ENCODE measurements at places on chromosomes 16 and 17.

GRCh38 chr17:27415120-27415795 lies 41.0 kb upstream of the KSR1 start:
- no peak for DNase-seq

GRCh38 chr17:59361386-59361785 lies 29.9 kb downstream of the YPEL2 start:
- no peak for DNase-seq

- no peak for DNase-seq
These were observed 25.6 kb downstream of the CREBBP start for GRCh38 chr16:3854750-3855541.

- no peak for DNase-seq
These were observed 24.8 kb upstream of the NDRG4 start for GRCh38 chr16:58475091-58475619.

GRCh38 chr17:71494062-71494855 lies 626.6 kb upstream of the SOX9 start:
- DNase-seq, result no peak

- DNase-seq, result no peak
These were observed 128.5 kb upstream of the GSE1 start for GRCh38 chr16:85484347-85485300.

DNA sequence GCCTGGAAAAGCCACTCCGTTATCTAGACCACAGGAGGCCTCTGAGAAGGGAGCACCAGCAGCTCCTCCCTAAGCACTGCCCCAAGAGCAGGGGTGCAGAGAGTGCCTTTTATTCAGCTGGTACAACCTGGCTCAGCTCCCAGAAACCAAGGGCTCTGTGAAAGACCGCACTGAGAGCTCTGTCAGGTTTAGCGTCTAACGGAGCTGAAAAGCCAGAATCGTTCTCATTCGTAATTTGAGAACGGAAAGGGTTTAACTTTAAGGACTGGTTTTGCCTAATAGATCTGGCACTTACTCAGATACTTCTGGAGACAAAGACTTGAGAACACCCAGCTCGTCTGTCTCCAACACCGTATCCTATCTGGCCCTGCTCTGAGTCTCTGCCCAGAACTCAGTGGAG lies 13.5 kb downstream of the MPG start:
- DNase-seq, result peak; percentile 52

DNA sequence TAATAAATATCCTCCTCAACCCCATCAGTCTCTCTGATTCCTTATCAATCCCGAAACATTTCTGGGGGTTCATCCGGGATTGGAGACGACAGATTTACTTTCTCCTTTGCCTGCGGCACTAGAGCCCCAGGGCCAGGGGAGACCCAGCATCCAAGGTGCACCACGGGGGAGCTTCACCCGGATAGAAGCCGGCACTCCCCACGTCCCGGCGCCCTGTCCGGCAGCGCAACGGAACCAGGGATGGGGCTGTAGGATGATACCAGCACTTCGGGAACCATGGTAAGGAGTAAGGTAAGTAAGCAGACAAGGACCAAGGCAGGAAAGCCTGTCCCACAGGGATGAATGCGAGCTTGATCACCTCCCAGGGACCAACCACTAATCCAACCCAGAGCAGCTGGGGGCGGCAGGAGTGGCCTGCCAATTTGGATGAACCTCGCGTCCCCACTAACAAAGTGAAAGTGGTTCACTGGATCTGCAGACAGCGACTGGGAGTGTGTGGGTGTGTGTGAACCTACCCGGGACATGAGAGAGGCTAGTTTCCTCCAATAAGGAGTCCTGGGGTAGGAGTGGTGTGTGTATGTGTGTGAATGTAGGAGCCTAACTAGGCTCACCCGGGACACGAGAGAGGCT lies 11.9 kb downstream of the POLR3K start:
- DNase-seq, result no peak

DNA sequence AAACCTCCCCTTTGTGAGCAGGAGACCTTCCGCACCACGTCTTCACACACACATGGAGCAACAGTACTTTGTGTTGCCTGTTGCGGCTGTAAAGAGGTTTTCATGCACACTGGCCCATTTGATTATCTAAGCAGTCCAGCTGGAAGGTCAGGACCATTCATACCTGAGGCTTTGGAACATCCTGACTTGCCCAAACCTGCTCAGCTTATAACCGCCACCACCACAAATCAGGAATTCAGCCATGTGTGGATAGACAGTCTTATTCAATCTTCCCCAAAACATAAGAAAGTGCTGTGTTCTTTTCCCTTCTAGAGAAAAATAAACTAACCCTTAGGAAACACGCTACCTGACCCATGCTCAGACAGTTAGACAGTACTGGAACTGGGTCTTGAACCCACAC lies 81.6 kb upstream of the XYLT1 start:
- no peak for DNase-seq

DNA sequence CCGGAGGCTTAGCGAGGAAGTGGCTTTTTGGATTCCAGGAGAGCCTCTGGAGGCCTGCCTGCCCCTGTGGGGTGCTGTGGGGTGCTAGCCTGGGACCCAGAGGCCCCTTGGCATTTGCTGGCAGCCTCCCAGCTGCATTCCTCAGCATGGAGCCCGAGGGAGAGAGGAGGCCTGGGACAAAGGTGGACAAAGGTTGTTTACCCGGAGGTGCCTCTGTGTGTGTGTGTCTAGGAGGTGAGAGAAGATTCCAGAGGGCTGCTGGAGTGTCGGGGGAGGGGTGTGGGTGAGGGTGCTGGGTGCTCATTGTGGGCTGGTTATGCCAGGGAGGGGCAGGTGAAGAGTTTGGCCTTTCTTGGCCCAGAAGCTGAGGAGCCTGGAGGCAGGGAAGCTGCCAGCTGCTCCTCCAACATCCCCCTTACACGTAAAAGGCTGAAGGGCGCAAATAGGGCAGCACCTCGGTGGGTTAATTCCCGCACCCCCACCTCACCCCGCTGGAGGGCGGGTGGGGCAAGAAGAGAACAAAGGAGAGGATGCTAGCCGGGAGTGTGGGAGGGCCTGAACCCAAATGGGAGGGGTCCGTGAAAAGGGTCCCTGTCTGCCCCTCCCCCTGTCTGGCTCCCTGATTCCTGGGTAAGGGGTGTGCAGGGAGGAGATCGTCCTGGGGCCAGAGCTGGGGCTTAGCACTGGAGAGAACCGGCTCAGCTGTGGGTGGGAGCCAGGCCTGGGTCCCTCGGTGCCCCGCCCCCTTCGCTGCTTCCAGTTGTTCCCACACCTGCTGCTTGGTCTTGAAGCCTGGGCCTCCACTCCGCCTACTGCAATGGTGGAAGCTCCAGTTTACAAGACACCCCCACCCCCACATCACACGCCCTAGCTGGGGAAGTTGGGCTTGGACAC lies 9.9 kb downstream of the HEXIM2 start:
- no peak for DNase-seq

GRCh38 chr16:79380995-79381602 lies 219.4 kb downstream of the MAF start:
- DNase-seq, result no peak

GRCh38 chr17:81593105-81593871 lies 41.1 kb upstream of the FAAP100 start:
- no peak for DNase-seq

- peak; percentile 14 for DNase-seq
These were observed 1.5 kb upstream of the NHERF2 start for GRCh38 chr16:2025251-2025650.

Data from left ventricle myocardium inferior (tissue), 1 donor.